ENCODE measurements at places on chromosomes 2 and 18.

DNA sequence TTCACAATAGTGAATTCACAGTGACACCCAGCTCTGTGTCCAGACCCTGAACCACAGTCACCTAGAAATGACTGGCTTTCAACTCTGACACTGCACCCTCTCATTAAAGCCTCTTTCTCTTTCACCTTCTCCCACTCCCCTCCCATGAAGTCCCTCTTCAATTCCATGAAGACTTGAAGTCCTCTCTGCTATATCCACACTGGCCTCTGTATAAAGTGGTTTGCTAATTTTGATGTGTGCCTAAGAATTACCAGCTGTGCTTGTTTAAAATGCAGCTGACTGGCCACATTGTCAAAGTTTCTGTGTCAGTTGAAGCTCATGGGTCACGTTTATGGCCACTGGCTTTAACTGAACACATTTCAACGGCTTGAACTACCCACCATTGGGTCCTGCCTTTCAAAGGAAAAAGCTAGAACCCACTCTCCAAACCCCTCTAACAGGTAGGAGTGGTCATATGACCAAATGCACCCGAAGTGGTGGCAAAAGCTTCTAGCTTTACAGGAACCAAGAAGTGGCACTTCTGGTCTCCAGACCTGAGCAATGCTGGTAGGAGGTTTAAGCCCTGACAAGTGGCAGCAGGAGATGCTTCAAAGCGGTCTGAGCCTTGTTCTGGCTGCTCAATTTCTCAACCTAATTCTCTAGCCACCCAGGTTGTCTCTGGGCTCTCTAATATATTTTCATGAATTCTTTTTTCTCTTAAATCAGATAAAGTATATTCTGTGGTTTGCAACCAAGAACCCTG lies 34.2 kb downstream of the B4GALT6 start:
- H3K4me1 ChIP-seq: no peaks in the 10 kb centered on the region
- no peak for DNase-seq
- no peak overlapping the region for H3K4me3 ChIP-seq
- H3K27me3 ChIP-seq: no peaks in the 10 kb centered on the region
- no peak overlapping the region for H3K27ac ChIP-seq

- H3K4me1 ChIP-seq: peaks cover 26% of the 10 kb centered on the region
- H3K27me3 ChIP-seq: no peaks in the 10 kb centered on the region
- no peak overlapping the region for H3K4me3 ChIP-seq
- no peak for DNase-seq
- no peak overlapping the region for H3K27ac ChIP-seq
These were observed 92.1 kb downstream of the SMAD7 start for GRCh38 chr18:48858676-48859075.

- no peak overlapping the region for H3K27ac ChIP-seq
- no peaks in the 10 kb centered on the region for H3K36me3 ChIP-seq
- H3K4me3 ChIP-seq: no peak overlapping the region
- no peak for DNase-seq
- no peaks in the 10 kb centered on the region for H3K4me1 ChIP-seq
- no peaks in the 10 kb centered on the region for H3K27me3 ChIP-seq
These were observed 78.3 kb upstream of the TLK1 start for GRCh38 chr2:171238946-171239345.

DNA sequence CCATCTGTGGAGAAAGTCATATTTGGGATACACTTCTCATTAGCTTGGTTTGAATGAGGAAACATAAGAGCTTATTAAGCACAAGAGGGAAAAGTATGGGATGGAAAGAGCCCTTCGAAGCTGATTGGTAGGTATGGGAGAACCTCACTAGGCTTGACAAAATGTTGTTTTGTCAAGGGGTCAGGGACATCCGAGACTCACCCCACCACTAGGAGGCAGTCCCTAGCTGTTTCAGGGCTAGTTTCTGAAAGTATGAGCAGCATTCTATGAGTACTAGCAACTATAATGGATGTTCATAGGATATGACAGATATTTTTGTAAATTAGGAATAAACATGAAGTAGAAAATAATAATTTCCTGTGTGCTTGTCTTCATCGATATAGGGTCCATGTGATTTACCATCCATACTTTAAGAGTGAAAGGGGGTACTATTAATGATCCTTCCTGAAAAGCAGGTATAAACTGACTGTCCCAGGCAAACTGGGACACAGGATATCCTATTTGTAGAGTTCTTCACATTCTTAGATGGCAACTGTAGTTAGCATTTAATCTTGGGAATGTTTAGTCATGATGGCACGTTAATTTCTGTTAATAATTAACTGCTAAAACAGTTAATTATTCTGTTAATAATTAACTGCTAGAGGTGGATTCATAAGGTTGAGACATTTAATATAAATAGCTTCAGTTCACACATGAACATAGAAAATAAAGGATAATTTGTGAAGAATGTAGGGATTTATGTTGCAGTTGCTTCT lies 28.4 kb downstream of the OTX1 start:
- no peak overlapping the region for H3K4me3 ChIP-seq
- H3K4me1 ChIP-seq: no peaks in the 10 kb centered on the region
- H3K36me3 ChIP-seq: no peaks in the 10 kb centered on the region
- H3K27ac ChIP-seq: no peak overlapping the region
